NB4 (cell line): ENCODE measurements at places on chromosomes 5 and 9.

DNA sequence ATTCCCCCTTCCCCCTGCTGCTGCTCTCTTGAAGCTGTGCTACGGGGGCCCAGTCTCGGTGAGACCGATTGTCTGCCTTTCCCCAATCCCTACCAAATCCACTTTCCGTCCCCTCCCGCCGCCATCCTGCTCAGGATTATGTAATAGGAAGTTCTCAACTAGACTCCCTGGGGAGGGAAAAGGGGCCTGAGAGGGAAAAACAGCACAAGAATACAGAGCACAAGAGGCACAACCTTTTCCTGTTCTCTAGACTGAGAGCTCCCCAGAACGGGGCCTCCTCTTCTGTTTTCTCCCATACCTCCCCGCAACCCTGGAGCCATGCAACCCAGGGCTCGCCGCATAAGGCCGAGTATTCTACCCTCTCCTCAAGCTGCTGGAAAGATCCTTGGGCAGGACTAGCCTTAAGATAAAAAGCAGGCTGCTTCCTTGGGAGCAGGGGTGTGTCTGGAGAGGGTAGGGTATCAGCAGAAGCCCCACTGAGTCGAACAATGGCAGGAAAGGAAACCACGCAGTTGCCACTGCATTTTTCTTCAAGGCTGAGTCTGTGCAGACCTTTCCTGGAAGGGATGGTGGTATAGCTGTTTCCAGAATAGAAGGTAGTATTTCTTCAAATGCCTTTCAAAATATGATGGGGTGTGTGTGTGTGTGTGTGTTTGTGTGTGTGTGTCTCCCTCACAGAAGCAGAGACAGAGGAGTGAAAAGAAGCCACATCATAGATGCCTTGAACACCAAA is 12.9 kb downstream of the MYORG start:
- no peak for DNase-seq

DNA sequence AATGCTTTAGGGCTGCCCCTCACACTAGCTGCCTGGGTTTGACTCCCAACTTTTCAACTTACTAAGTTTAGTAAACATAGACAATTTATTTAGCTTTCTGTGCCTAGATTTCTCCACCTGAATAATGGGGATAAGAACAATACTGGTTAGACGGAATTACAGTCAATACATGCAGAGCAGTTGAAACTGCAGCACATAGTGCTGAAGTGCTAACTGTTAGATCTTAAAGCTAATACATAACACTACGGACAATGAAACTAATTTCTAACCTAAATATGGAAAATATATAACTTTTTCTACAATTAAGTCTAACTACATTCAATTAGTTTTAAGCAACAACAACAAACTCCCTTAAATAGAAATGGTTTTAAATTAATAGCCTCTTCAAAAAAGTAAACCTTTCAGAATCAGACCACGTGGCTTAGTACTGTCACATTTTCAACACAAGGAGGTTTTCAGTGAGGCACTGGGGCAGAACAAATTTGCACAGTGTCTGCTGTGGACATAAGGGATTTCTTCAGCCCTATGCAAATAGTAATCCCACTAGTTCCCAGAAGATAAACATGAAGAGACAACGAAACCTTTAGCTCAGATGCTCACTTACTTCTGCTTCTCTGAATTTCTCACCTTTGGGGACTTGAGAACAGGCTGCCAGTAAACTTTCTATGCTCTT is 293.4 kb downstream of the EDIL3 start:
- no peak for DNase-seq

DNA sequence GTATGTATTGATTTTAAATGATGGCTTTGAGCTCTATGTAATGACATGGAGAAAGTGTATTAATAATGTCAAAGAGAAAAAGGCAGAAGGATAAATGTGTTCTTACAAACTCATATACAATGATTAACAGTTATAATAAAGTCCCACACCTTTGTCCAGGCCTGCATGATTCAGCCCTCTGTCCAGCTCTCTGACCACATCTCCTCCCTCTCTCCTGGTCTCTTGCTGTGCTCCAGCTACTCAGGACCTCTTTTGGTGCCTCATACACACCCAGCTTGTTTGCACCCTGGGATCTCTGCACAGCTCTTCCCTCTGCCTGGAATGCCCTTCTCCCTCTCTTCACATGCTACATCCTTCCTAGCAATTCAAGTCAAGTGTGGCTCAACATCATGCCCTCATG is 37.5 kb upstream of the DMRT1 start:
- DNase-seq = no peak

DNA sequence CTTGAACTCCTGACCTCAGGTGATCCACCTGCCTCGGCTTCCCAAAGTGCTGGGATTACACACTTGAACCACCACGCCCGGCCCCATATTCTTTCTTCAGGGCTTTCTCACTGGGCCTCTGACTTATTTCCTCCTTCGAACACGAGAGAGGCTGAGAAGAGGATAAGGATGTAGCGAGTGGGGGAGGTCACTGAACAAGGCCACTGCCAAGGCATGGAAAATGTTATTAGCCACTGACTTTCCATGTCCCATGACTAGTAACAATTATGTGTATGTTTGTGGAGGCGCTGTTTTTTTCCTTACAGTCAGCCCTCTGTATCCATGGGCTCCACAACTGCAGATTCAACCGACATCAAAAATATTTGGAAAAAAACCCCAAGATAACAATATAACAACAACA is 12.3 kb upstream of the FCHSD1 start:
- DNase-seq = no peak

GRCh38 chr9:78167356-78167755 is 68.5 kb upstream of the CEP78 start:
- no peak for DNase-seq

GRCh38 chr9:98380065-98380681 is 124.7 kb upstream of the TBC1D2 start:
- no peak for DNase-seq

DNA sequence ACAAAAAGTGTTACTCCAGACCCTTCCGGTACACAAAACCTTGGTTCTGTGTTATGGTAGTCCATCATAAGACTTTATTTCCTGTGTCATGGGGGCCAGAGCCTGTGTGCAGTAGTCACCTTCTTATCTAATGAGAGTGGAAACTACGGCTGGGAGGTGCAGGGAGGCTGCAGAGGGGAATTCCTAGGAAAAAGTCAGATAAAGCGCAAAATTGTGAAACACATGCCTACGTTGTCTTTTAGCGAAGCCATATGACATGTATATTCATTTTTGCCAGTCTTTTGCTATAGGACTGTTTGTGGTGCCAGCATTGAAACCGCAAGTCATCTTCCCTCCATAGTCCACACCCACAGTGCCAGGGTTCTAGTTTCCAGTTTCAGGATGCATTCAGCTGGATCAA is 80.7 kb downstream of the PPARGC1B start:
- no peak for DNase-seq

GRCh38 chr5:168332042-168332441 is 40.6 kb downstream of the WWC1 start:
- no peak for DNase-seq

DNA sequence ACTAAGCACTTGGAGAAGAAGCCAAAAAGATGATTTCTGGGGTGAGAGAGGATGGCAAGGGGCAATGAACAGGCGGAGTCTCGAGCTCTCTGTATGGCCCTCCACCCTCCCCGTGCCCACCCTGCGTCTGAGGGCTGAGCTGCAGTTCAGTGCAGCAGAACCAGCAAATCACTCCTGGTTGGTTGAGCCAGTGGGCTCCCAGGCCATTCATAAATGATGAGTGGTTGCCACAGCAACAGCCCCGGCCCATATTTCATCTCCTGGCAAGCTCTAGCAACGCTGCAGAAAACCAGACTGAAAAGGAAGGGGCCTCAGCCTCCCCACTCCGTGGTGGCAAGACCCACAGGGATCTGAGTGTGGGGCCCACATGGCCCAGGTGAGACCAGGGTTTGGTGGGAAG is 93.8 kb upstream of the PPP1R26 start:
- no peak for DNase-seq

DNA sequence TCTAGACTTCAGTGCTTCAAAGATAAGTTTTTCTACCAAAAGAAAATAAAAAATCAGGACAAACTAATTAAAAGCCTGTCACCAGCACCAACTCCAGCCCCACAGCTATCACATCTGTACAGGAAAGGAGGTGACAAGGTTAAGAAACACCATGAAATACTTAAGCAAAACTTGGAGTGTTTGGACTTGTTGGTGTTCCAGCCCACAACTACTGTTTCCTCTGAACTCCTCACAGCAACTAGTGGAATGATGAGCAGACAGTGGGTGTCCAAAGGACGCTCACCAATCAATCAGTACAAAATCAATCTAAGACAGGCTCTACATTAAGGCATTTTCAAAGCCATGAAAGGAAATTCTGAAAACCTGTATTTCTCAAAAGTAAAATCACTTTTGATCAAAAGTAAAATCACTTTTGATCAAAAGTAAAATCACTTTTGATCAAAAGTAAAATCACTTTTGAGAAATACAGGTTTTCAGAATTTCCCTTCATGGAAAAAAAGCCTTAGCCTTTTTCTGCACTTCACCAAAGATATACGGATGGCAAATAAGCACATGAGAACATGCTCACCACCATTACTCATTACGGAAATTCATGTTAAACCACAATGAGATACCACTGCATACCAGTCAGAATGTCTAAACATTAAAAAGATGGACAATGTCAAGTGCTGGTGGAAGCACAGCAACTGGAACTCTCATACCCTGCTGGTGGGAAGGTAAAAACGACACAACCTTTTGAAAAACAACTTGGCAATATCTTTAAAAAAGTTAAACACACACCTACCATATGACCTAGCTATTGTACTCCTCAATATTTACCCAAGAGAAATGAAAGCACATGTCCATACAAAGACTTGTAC is 79.7 kb downstream of the MED27 start:
- no peak for DNase-seq
